Smooth muscle cell of the brain vasculature (primary cell): ENCODE measurements at places on chromosomes 3 and 15.

DNA sequence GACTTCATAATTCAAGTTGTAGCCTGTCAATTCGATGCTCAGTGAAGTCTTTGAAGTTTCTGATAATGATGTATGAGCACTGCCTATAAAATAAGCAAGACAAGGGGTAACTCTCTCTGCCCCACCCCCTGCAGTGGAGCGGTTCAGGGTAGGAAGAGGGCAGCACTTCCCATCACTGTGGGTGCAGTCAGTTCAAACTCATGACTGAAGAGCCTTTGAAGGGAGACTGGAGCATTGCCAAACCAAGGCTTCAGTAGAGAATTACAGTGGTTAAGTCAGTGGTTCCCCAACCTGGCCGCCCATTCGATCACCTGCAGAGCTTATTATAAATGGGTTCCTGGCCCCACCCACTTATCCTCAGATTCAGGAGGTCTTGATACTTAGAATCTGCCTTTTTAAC lies 190.6 kb downstream of the SHQ1 start:
- no peak for DNase-seq

- DNase-seq = no peak
These were observed 25.3 kb upstream of the IL20RB start for GRCh38 chr3:136932523-136932922.

DNA sequence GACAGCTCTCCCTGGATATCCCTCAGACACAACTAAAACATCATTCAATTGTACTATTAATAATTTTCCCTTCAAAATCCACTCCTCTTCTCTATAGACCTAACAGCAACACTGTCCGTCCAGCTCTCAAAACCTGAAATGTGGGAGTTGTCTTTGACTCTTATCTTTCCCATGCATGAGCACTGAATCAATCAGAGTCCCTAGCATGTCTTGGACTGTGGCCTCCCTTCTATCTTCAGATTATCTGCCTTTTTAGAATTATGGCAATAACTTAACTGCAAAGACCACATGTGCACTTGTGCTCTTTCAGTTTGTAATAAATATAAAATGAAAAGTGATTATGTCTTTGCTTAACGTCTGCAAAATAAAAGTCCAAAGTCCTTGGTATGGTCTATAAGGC lies 107.0 kb downstream of the UBE3A start:
- DNase-seq = no peak

DNA sequence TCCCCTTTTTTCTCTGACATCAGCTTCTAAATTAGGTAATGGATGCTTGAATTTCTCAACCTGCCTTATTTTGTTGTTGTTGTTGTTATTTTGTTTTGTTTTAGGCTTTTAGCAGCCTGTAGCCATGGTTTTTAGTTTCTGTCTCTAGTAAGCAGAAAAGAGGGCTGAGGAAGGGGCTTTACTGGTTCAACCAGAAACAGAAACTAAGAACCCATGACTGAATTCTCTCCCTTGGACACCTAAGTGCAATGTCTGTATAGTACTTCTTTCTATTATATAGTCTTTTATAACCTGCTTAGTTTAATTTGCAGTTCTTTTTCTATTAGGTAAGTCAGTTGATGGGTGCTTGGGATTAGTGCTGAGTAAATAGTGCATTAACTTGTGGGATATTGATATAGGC lies 129.0 kb downstream of the BBX start:
- no peak for DNase-seq

DNA sequence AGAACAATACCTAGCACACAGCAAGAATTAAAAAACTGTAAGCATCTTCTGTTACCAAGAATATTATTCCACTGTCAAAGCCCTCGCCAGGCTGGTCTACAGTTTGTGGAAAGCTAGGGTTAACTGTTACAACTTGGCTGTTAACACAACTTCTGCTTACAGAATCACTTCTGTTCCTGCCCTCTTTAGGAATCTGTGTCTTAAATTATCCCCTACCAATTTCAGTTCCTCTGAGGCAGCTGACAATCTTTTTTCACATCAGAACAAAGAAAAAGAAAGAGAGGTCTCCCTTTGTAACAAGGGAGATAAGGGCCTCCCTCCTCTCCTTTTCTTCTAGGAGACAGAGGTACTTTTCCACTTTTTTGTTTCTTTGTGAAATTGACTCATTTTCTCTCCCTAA lies 188.9 kb downstream of the FMN1 start:
- no peak for DNase-seq

DNA sequence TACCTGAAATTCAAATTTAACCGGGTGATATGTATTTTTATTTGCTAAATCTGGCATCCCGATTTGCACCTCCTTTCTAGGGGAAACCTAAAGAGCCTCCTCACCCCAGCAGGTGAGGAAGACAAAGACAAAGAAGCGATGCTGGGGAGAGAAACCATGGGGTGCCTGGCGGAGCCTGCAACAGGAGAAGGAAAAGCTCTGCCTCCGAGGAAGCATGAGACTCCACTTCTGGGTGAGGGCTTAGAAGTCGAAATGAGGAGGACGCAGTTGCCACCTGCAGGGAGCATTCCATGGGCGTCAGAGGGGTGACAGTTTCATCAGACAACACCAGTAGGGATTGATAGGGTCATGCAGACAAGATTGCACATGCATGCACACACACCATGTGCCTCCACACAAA lies 30.5 kb upstream of the LYZL4 start:
- no peak for DNase-seq

- DNase-seq = no peak
These were observed 464.3 kb downstream of the EPHA3 start for GRCh38 chr3:89571707-89572106.

DNA sequence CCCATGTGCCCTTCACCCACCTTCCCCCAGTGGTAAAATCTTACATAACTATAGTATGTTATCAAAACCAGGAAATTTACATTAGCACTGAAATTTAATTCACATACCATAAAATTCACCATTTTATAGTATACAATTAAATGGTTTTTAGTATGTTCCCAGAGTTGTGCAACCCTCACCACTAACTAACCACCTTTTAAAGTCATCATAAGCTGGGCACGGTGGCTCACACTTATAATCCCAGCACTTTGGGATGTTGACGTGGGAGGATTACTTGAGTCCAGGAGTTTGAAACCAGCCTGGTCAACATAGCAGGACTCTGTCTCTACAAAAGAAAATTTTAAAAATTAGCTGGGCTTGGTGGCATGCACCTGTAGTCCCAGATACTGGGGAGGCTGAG lies 13.7 kb downstream of the FRMD5 start:
- DNase-seq = no peak

GRCh38 chr3:36959821-36960220 lies 15.0 kb upstream of the TRANK1 start:
- no peak for DNase-seq

DNA sequence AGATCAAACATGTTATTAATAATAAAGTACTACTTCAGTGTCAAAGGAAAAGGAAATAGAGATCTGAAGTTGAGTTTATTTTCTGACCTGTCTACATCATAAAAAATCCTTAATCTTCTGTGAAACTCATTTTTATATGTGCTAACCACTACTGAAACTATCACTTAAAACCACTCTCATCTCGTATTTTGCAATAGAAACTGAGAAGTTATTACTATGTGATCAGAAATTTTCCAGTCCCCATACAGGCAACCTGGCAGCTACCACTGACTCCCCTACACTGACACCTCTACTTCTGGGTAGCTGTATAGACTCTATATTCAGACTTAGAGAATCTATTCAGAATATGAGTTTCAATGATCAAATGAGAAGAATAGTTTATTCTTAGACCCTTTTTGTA lies 8.3 kb downstream of the HDGFL3 start:
- no peak for DNase-seq

DNA sequence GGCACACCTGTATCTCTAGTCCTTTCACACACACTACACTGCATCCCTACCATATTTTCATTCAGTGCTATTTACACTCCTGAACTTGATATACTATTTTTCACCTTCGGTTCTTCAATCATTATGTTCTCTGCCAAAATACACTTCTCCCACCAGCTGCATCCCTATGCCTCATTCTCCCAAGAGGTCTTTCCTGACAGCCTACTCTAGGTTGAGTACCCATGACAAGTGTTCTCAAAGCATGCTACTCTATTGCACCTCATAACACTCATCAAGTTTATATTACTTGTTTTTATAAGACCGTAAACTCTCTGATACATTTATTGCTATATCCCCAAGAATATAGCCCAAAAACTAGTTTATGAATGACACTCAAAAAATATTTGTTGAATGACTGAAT lies 549.5 kb downstream of the PYDC2 start:
- no peak for DNase-seq

GRCh38 chr3:107432646-107433045 lies 55.4 kb downstream of the CCDC54 start:
- no peak for DNase-seq

GRCh38 chr3:132622148-132622547 lies 25.1 kb downstream of the ACKR4 start:
- no peak for DNase-seq

DNA sequence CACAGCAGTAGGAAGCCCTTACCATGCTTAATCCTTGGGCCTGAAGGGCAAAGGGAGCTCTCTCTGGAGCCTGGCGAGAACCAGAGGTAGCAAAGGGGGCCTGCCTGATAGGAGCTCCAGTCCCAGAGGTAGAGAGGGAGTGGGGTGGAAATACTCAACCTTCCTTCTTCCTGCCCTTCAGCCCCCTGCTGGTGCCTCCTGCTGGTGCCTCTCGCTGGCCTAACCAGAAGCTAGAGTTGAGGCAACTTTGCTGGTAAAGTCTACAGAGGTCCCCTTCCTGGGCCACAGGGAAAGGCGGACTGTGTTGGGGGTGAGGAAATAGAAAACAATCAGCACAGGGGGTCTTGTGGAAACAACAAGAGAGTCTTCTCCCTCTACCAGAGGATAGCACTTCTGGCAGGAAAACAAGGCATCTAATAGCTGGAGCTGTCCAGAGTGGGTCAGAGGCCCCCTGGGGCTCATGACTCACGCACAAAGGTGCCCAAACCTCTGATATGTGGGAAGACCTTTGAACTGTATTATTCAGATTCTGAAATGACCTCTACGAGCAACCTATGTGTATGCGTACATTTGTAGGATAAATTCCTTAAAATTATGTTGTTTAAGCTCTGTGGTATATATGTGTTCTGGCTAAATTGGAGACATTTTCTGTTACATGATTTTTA lies 133.9 kb downstream of the LRRC28 start:
- no peak for DNase-seq

- no peak for DNase-seq
These were observed 48.2 kb downstream of the MAP3K13 start for GRCh38 chr3:185411133-185411532.

- DNase-seq = peak; percentile 79
These were observed 11.1 kb downstream of the RUVBL1 start for GRCh38 chr3:128112357-128112968.

DNA sequence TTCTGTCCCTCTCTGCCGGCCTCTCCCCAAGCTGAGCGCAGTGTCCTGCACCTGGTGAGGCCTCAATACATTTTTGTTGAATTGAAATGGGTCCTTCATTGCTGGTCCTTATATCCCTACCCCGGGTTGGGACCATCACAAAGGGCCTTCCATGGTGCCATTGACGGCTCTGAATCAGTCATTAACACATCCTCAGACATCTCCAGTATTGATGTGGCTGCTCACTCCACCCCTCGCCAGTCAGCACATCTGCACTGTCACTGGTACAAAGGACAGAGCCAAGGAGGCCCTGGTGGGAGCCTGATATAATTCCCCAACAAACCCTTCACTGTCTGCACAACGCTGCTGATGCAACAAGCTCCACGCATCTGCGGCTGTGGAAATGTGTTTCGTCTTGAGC lies 191.6 kb upstream of the TOPAZ1 start:
- no peak for DNase-seq

GRCh38 chr15:91050128-91050455 lies 27.7 kb upstream of the VPS33B start:
- no peak for DNase-seq

GRCh38 chr3:188207941-188208515 lies 54.1 kb downstream of the LPP start:
- no peak for DNase-seq

GRCh38 chr3:75262661-75263060 lies 401.5 kb upstream of the FRG2C start:
- DNase-seq = no peak

- DNase-seq = no peak
These were observed 68.5 kb downstream of the PLCH1 start for GRCh38 chr3:155676252-155676981.

DNA sequence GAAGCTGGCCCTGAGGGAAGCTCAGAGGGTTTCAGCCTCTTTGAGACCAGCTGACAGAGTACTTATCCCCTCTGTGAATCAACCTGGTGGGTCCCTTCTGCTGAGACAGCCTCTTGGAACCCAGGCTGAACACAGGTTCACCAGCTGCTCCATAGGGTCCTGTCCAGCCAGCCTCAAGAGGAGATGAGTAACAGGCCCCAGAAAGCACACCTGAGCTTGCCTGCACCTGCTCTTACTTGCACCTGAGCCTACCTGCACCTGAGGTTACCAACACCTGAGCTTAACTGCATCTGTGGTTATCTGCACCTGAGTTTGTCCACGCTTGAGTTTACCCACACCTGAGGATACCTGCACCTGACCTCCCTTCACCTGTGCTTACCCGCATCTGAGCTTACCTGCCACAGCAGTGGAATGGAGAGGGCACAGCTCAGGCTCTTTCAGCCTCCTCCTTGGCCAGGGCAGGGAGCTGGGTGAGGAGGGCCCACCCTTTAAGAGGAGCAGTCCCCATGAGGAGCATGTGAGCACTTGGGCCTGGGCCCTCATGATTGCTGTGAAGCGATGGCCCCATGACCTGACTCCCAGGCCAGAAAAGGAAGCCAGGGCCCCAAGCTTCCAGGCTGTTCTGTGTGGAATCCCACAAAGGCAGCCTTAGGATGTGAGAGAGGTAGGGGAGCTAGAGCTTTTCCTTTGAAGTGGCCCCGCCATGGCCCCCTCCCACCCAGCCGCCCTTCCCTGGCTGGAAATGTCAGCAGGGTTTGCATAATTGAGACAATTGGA lies at the start of gene TRPM1:
TSS of gene TRPM1 (minus strand) at position 464 of the 777 bp plus-strand sequence. CDS start 20,370 bp downstream, outside the sequence.
- DNase-seq = no peak

DNA sequence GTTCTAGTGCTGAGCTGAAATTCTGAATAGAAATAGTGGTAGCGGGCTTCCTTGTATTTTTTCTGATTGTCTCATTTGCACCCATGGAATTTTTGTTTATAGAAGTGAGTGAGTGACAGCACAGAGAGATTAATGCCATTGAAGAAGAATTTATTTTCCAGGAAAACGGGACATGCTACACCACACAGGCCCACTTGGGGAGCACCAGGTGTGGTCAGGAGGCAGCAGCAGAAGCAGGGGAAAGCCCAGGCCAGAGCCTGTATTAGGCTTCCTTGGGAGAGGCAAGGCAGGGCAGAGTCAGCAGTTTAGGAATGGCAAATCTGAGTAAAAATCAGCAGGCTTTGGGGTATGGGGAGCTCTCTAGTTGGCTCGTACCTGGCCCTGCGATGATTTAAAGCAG lies 88.4 kb upstream of the ATP11B start:
- no peak for DNase-seq

GRCh38 chr3:13124631-13125030 lies 51.4 kb upstream of the IQSEC1 start:
- DNase-seq = no peak

GRCh38 chr3:14827776-14828175 lies 9.0 kb downstream of the FGD5 start:
- no peak for DNase-seq

- no peak for DNase-seq
These were observed 44.8 kb downstream of the HCN4 start for GRCh38 chr15:73323956-73324355.
